NCI-H524 (cell line): ENCODE measurements at places on chromosomes 7 and 10.

DNA sequence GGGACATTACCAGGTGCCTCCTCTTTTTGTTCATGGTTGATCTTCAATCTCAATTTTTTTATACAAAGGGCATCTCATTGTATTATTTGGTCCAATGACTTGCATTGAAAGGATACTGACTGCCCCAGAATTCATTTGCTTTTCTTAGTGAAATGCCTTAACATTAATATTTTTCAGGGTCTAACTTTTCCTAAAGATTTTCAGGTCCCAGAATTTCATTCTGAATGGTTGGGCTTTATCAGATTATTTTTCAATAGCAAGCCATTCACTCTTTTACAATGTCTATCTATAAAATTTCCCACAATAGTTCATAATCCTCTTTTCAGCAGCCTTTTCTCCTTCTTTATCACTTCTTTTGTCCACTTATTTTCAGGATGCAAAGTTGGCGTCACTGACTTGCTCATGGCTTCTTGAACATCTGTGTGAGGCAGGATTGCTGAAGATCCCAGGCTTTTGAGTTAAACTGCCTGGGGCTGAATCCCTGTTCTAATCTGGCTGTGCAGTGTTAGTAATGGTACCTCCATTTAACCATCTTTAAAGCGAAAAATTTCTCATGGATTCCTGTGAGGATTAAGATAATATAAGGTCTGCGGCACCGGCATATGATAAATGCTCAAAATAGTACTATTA, 131.7 kb upstream of the HDAC9 start:
- DNase-seq: no peak

DNA sequence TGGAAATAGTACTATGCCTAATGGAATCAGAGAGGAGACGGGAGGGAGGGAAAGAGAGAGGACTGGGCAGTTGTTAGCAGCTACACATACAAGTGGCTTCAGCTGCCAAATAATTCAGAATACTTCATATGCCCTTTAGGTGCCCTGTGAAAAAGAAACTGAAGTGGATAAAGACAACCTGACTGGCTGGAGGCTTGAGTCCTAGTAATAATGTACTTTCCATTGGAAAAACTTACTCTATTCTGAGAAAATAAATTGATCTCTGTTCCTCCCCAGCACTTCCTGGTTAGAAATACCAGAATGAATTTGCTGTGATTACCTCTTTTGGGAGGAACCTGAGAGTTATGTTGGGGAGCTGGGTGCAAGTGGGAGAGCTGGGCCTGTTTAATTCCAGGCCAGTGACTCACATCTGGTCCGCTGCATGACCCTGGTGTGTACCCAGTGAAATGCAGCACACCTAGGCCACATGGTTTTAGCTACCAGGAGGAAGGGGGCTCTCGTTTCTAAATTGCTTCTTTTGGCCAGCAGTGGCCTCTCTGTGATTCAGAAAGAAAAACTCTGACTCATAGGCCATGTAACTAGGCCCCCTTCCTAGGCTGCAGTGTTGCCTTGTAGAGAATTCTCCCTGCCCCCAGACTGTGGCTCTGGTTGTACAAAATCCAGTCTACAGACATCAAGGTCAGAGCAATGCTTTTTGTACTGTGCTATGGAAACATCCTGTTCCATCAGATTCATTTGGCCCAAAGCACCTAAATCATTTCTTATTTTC, 6.5 kb downstream of the AGFG2 start:
- no peak for DNase-seq

DNA sequence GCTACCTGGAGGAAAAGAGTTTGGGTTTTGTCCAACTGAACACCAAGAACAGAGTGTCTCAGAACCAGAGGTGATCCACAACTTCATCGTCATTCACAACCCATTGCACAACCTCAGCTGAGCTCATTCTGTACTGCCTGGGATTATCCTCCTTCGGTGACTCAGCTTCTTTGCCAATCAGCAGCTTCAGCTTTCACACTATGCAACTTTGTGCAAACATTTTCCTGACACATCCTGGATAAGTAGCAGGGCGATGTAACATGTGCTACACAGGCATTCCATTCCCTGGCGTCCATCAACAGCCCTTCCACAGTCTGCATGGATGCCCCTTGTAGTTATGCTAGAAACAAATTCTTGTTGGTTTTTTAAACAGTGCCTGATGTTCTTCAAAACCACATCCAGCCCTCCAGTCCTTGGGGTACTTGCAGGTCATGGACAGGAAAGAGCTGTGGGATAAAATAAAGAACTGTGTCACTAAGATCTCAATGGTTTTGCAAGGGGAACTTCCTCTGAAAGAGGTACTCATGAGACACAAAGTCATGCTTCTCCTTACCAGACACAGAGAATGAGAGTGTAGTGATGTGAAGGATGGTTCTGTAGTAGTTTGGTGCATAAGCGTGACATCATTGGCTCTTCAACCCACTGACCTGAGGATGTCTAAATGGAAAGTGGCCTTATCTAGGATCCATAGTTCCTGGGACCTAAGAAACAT, 478.5 kb downstream of the KIF20B start:
- DNase-seq: no peak

- no peak for DNase-seq
Measured at GRCh38 chr7:2102375-2102723, 130.4 kb downstream of the MAD1L1 start.

- DNase-seq: no peak
Measured at GRCh38 chr10:117131376-117132327, 6.4 kb downstream of the VAX1 start.

GRCh38 chr10:95505641-95506040, 55.5 kb downstream of the SORBS1 start:
- DNase-seq: no peak

- no peak for DNase-seq
Measured at GRCh38 chr7:29209745-29210144, 15.2 kb downstream of the CHN2 start.

- no peak for DNase-seq
Measured at GRCh38 chr7:143284591-143285469, at the start of gene TMEM139. TSS of gene TMEM139 (plus strand) at chr7:143284958. CDS start at chr7:143285958, 1,000 bp downstream.

DNA sequence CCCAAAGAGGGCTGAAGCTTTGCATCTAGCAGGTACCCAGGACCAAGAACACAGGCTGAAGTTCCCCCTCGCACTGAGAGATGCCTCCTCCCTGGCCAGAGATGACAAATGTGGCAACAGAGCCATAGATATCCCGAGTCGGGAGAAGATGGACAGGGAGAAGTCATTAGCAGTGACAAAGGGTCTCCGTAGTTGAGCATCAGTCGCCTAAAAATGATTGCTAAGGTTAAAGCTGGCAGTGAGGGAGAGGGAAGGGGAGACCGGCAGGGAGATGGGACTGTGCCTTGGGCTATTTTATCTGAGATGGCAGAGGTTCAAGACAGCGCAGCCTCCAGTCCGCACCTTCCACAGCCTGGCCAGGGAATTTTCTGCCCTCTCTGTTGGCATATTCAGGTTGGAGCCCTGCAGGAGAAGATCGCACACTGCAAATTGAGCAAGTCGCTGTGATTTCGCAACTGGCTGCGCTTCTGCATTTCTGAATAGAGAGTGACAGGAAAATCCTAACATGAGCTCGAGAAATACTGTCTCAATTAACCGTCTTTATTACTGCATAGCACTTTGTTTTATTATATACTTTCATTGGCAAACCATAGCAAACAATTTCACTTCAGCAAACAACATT, 238.9 kb upstream of the GPR26 start:
- DNase-seq: no peak

GRCh38 chr7:52569151-52569550, 466.3 kb upstream of the POM121L12 start:
- no peak for DNase-seq

DNA sequence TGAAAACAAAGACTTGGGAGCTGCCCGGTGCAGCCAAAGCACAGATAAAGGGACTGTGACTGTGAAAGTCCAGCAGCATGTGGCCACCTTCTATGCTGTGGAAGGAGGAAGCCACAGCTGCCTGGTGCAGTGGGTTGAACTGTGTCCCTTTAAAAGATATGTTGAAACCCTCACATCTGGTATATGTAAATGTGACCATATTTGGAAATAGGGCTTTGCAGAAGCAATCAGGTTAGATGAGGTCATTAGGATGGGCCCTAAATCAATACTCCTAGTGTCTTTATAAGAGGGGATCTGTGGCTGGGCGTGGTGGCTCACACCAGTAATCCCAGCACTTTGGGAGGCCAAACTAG, 136.9 kb downstream of the GLI3 start:
- DNase-seq: no peak

GRCh38 chr7:98555403-98555802, 61.7 kb upstream of the NPTX2 start:
- DNase-seq: no peak

DNA sequence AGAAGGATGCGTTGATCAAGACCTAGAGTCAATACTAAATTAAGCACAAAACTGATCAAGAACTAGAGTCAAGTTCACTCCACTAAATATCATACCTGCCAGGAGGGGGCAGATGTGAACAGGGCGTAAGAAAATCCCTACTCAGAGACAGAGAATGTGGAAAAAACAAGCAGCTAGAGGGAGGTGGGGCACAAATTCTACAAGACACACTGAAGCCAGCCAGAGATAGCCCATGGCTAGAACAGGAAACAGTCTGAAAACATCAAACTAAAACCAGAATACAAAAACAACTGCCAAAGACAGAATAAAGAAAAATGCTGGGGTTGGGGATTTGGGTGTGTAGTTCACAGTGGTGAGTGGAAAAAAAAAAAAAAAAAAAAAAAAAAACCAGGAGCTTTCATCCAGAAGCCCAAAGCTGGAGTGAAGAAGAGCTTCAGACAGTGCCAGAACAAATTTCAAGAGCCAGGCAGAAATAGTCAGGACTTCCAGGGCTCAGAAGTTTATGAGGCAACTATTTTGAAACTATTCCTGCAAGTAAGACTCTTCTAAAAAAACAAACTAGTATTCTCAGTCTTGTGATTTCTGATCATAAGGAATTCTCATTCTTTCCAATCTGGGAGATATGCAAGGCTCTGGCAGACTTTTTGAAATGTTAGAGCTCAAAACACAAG, 118.3 kb downstream of the CCDC71L start:
- DNase-seq: peak; percentile 48

GRCh38 chr10:124152139-124153022, 59.0 kb upstream of the CHST15 start:
- DNase-seq: no peak

- no peak for DNase-seq
Measured at GRCh38 chr7:4190010-4190981, 491.8 kb upstream of the FOXK1 start.
